Activated CD8-positive, alpha-beta memory T cell treated with anti-CD3 and anti-CD28 coated beads, Interleukin-2, amount 50 U/mL, for 4 hours (primary cell): ENCODE measurements at places on chromosomes 1 and 21.

DNA sequence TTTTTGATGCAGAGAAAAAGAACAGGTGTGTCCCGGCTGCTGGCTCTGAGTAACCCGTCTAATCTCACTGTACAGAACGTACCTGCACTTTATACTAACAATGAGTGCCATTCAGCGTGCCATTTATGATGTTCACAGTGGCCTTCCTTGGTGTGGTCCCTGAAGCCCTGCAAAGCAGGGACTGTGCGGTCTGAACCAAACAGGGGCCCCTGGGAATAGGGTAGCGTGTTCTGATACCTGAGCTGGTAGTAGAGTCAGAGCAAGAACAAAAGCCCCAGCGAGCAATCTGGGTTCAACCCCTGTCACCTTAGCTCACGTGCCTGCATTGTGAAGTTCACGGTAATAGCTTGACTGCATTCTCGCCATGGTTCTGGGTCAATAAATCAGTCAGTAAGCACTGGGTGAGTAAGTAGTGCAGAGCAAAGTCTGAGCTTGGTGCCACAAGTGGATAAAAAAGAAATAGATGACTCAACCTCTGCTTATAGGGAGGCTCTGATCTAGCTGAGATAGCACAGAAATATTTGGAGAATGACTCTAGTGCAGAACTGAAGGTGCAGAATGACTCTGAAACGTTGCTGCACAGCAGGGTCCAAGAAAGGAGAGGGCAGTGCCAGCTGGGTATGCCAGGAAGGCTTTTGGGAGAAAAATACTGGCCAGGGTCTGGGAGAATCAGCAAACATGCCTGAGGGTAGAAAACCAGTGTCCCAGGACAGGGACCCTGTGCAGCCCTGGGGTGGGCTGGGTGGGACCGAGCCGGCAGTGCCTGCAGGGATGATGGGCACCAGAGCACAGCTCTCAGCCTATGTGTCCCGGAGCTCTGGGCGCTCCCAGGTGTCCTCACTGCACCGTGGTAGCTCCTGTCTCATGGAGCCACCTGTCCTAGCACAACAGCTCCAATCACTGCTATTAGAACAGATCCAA, 125.9 kb downstream of the RHOU start:
- no peak for DNase-seq

DNA sequence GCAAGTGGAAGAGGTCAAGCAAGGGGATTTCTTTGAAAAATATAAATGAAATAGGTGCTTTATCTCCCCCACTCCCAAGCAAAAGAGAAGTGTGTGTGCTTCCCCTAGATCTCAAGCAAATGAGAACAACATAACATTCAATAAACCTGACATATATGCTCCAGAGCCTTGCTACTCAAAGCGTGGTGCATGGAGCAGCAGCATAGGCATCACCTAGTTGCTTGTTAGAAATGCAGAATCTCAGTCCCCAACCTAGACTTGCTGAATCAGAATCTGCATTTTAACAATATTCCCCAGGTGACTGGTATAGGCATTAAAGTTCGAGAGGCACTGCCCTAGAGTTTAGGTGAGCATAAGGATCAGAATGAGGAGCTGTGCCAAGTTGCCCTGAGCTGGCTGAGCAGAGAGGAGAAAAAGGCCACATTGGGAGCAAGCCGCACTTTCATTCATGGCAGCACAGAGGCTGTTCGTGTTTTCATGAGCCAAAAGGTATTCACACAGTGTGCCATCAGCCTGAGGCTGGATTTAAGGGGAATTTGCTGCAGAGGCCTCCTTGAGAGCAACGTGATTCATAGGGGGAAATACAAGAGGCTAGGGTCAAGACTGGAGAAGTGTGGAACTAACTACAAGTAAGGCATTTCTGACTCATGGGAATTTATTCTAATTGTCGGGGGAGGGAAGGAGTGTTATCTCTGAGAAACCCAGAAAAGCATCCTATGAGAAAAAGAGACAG, 14.3 kb upstream of the LPAR3 start:
- DNase-seq = no peak

DNA sequence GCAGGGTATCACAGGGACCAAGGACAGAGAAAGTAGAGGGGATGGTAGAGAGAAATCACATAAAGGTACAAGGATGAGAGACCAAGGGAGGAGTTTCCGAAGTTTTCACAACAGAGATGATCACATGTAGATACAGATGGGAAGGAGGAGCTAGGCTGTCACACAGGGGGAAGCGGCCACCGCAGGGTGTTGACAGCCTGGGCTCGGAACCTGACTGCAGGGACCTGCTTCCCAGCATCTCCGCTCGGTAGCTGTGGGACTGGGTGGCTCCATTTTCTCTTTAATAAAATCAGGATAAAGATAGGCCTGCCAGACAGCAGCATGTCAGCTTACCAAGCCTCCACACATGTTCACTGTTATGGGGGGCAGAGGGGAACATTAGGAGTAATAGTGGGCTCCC, 32.3 kb downstream of the CDCA8 start:
- DNase-seq = no peak

- no peak for DNase-seq
These were observed 22.3 kb upstream of the SNRPE start for GRCh38 chr1:203839081-203839480.

DNA sequence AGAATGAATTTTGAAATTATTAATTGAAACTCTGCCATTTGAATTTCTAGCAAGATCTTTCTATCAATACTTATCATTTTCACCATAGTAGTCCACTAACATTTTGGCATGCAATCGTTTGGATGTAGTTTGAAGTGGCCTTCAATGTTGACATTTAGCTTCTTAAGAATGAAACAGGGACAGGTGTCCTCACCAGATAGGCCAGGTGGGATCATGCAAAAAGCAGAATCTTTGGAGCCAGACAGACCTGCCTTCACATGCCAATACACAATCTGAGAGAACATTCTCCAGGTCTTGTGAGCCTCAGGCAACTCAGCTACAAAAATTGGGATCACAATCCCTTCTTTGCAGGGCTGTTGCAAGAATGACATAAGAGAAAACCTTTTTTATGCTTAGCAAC, 18.3 kb upstream of the HSPA13 start:
- DNase-seq = no peak

DNA sequence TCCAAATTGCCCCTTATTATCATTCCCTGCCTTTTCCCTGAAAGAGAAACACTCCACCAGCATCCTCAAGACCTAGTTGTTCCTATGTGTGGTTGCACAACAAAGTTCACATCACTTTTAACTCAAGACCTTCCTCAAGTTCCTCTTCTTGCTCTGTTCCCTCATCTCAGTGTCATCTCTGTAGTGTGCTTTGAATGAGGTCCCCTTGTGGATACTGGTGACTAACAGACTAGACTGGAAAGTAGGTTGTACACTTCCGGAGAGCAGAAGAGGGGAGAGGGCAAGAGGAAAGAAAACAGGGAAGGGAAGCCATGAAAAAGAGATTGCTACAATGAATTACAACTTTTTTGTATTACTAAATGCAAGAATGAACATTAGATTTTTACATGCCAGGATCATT, 853.8 kb downstream of the USP25 start:
- DNase-seq = no peak

- DNase-seq = no peak
These were observed 283.6 kb downstream of the NPHP4 start for GRCh38 chr1:5708346-5709245.

- DNase-seq = no peak
These were observed 44.5 kb downstream of the PIK3R3 start for GRCh38 chr1:46087891-46088290.

DNA sequence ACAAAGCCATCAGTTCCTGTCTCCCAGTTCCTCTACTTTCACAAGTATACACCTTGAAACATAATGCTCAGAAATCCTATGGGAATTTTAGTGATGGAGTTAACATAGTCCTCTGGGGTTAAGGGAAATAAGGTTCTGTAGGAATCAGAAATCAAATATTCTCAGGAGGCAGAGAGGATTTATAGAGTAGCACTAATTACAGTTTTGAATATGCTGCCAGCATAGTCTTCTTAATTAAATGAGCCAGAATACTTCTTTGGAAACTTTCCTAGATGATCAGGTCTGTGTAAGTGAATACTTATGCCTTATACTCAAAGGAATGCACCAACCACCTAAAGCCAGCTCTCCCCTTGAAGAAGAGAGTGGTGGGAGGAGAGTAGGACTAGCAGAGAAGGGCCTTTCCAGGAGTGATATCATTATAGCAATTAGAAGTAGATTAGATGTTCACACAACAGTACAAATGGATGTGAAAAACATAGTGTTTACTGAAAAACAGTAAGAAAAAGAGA, 31.4 kb upstream of the DIRAS3 start:
- no peak for DNase-seq

DNA sequence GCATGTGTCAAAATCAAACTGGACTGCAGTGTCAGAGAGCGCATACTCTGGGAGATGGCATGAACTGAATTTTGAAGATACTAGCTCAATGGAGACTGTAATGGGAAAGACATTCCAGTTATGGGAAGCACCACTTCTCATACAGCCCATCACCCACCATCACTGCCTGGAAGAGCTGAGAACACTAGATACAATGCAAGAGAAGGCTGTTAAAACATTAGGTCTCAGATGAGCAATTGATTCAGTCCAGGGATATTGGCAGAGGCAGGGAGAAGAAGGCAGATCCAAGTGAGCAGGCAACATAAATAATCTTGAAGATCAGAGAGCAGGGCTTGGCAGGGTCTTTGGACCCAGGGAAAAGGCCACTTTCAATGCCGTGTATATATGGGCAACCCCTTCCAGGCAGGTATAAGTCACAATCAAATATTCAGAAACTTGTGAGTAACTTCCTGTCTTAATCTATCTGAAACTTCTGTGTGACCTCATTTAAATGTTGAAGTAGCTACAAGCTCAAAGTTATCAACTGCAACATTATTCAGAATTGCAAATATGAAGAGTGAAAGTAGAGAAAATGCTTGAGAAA, 290.3 kb upstream of the SGIP1 start:
- no peak for DNase-seq

GRCh38 chr1:162609306-162609705, 23.0 kb upstream of the DDR2 start:
- DNase-seq = no peak

DNA sequence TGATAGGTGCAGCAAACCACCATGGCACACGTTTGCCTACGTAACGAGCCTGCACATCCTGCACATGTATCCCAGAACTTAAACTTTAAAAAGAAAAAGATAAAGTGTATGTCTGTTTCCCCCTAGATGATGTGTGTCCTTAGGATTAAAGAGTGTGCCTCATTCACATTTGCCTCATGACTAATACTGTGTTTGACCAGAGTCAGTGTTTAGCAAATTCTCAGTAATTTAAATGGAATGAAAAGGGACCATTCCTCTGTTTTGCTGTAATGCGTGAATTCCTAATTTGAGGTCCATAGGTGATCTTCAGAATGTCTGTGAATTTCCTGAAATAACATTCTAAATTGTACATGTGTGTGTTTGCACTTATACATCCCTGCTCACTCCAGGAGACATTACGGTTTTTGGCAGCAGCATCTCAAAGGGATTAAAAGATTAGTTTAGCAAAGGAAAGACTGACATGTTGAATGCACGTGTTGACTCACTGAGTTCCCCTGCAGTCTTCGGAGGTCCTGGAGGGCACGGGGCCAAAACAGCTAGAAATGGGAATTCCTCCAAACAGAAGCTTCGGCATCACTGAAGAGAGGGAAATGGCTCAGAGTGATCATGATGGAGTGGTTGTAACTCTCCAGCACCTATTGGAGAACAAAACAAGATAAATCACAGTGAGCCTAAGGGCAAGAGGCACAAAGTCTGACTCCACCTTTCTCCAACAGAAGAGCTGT, 19.1 kb upstream of the SLC35F3 start:
- no peak for DNase-seq

GRCh38 chr1:83641206-83641658, 357.7 kb downstream of the TTLL7 start:
- DNase-seq = no peak

- no peak for DNase-seq
These were observed 356.2 kb downstream of the AJAP1 start for GRCh38 chr1:5010656-5011055.

DNA sequence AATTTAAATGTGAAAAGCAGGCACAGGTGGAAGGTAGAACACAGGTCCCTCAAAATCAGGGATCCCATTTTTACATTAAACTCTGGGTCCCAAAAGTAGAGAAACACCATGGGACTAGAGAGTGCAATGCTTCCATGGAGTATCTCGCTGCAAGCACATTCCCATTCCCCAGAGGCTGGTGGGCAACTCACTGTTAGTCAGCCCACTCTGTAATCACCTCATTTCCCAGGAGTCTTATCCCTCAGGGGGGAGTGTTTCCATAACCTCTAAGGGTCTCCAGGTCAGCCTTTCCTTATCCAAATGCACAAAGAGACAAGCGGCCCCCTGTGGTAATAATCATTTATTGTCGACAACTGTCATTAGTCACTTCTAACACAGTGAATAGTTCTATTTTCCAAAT, 490.1 kb upstream of the LRRC7 start:
- no peak for DNase-seq

DNA sequence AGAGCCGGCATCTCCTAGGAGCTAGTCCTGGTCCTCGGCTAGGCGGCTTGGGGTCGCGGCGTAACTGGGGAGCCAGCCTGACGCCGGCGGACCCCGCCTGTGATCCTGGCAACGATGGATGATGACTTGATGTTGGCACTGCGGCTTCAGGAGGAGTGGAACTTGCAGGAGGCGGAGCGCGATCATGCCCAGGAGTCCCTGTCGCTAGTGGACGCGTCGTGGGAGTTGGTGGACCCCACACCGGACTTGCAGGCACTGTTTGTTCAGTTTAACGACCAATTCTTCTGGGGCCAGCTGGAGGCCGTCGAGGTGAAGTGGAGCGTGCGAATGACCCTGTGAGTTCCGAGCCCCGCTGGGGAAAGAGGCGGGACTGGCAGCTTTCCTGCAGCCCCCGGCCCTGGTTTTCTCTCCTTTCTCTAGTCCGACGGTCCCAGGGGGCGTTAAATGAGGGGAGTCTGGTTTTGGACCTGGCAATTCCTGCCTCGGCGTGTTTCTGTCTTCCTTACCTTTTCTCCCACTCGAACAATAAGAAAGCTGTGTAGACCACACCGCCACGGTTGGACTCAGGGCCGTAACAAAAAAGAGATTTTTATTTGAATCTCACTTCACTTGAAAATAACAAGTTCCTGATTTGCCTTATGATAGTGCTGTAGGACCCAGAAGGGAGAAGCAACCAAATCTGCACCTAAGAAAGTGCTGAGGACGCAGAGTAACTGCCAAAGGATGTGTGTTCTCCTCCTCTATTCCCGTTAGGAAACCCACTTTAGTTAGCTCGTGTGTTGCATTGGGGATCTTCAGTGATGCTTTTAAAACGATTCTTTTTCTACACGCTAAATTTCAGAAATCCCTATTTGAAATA, at the start of gene SPRTN:
SPRTN (plus strand) TSS at position 24 of the 859 bp plus-strand sequence; CDS start at position 115, 91 bp downstream.
- no peak for DNase-seq

GRCh38 chr21:18129526-18129925, 115.1 kb upstream of the CHODL start:
- DNase-seq = no peak

GRCh38 chr21:23026878-23027277, 2028.7 kb downstream of the NCAM2 start:
- DNase-seq = no peak

DNA sequence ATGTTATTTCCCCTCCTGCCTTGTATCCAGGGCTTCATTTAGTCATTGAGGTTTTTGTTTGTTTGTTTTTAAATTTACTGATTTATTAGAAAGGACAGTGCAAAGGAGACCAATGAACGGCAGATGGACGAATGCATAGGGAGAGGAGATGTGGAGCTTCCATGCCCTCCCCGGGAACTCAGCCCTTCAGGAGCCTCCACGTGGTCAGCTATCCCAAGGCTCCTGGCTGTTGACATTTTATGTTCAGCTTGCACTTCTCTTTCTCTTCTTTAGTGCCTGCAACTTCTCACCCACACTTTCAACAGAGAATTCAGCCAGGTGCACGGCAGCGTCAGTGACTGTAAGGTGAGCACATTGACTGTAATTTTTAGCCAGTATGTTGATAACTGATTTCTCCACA, 30.7 kb upstream of the PGD start:
- DNase-seq = no peak

- DNase-seq = no peak
These were observed 8.0 kb upstream of the TAGLN2 start for GRCh38 chr1:159933347-159933746.
